ENCODE measurements at places on chromosomes 16 and 17. TPM values are rescaled to one million over a fixed set of nuclear protein-coding genes. Genes with fewer than 3 reads are reported as not detected.
A peak's percentile ranks its signal among the peaks of the same experiment; 100 is the strongest.

Gene ZDHHC1
- 3.8 TPM for total RNA-seq

GRCh38 chr16:51938861-51939260, 608.1 kb downstream of the TOX3 start:
- peak; percentile 55 for ATAC-seq

DNA sequence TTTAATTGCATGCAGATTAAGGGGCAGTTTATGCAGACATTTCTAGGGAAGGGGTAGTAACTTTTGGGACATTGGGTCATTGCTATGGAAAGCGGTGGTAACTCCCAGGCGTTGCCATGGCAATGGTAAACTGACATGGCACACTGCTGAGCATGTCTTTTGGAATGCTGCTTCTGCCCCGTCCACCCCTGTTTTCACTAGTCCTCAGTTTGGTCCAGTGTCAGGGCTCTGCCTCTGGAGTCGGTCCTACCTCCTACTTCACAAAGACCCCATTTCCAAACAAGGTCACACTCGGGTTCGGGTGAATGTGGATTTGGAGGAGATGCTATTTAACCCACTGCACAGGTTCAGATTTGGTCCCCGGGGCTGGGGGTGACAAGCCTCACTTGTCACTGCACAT, 2.9 kb downstream of the IL34 start:
- ATAC-seq: no peak

GRCh38 chr17:71866095-71866494, 254.7 kb upstream of the SOX9 start:
- ATAC-seq: no peak

- ATAC-seq: peak; percentile 93
Measured at GRCh38 chr17:76540381-76541300, 797 bp downstream of the PRCD start.

DNA sequence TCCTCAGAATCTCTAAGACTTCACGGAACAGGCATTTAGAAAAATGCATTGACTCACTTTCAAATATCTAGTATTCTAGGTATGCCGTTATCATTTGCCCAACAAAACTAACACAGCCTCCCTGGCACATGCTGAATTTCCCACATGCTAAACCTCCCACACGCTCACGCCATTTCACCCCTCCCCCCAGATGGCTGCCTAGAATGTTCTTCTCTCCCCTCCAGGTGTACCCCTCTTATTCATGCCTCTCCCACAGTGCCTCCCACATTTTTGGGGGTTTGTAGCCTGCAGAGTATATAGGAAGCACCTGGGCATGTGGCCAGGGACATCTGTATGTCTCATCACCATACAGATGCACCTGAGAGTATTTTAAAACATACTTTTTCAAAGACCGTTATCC, 38.2 kb upstream of the ICAM2 start:
- ATAC-seq: no peak

Gene PYDC1
- not detected for total RNA-seq

DNA sequence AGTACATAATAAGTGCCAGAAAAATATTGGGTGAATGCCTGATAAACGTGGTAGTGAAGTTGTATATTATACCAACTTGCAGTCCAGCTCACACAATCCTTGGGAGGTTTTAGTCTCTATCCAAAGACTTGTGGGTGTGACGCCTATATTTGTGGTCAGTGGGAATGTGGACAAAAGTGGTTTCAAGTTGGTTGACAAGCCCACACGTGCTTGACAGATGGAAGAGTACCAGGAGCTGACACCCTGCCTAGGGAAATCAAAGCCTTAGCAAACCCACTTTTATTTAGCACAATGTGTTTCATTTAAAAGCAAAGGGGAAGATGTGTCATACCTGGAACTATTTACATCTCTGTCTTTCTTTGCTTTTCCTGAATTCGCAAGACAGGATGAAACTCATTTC, 79.0 kb downstream of the CA10 start:
- ATAC-seq: no peak

Gene HSD17B1
- 15.7 TPM for total RNA-seq

DNA sequence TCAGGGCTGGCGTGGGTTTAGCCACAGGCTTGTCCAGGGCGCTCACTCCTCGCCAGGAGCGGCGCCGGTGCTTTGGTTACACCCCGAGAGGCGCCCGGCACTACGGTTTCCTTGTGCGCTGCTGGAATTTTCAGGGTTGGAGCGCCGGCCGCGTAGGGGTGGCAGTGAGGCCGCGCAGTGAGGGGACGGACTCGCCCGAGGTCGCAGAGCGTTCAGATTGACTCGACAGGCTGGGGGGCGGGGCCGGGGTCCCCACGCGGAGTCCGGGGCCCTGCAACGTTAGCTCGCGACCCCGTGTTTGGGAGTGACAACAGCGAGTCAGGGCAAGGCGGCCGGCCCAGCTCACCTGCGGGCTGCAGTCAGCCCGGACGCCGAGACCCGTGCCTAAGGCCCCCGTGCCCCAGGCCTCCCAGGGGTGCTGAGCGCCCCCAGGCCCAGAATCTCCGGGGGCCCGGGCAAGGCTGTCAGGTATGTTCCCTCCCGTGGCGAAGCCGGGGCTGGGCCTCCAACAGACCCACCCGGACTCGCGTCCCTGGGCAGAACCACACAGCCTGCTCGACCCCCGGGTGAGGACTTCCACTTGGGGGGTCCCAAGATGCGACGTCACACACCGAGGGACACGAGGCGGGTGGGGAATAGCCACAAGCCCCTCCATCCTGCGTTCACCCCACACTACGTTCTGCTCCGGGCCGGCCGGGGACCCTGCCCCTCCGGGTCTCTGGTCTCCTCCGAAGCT, 1.3 kb upstream of the ACTG1 start:
- peak; percentile 2 for ATAC-seq

- no peak for ATAC-seq
Measured at GRCh38 chr16:63577891-63578290, 1541.7 kb upstream of the CDH8 start.

DNA sequence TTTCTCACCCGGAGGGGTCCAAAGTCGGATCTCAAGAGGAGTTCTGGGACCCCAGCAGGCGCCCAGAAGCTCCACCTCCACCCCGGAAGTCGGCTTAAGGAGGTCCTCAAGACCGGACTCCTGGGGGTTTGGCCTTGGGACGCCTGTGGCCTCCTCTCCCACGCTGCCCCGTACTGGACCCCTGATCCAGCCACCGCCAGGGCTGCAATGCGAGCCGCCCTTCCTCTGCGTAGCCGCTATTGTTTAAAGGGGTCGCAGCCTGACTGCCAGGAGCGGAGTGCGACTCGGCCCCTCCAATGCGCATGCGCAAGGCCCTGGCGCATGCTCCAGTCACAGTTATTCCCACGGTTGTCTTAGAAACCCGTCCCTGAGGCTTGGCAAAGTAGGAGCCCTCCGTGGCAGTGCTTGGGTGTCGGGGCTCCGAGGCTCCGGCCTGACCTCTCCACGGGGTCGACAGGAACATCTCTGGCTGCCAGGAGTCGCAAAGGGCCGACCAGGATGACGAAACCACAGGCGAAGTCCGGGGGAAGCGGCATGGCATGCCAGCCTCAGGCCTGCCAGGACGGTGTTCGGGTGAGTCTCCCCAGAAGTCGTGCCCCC, 719.0 kb downstream of the KCNJ18 start:
- ATAC-seq: no peak

DNA sequence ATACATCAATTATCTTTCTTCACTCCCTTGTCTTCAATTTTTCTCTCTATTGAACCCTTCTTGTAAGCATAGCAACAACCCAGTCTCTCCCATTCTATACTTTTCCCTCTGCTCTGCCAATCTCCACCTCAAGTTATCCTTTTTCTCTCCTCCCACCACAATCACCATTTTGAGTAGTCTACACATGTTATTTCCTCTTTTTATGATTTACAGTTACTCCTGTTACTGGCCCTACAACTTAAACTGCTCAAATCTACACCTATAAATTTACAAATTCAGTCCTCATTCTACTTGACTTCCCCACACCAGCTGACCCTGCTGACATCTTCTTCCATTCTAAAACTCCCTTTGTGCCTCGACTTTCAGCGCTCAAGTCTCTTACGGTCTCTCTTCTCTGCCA, 84.6 kb downstream of the SPAG9 start:
- no peak for ATAC-seq

DNA sequence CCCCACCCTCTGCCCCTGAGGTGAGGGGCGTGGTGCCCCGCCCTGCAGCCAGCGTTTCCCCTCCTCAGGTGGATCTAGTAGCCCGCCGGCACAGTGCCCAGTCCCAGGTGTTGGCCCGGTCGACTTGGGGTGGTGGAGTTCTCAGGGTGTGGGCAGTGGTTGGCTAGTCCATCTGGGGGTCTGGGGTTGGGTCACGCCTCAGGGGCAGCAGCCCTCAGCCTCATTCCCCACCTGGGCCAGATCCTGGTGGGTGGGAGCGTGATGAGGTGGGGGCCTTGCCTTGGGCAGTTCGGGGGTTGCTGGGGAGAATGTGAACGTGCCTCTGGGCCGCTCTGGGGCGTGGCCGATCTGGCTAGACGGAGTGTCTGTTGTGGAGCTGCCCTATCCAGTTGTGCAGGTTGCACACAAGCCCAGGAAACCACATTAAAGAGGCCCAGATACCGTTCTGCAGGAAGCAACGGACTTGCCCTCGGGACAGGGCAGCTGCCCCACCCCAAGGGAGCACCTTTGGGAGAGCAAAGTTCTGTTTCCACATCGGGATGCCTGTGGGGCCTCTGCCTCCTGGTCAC, 32.0 kb downstream of the GSE1 start:
- peak; percentile 78 for ATAC-seq

DNA sequence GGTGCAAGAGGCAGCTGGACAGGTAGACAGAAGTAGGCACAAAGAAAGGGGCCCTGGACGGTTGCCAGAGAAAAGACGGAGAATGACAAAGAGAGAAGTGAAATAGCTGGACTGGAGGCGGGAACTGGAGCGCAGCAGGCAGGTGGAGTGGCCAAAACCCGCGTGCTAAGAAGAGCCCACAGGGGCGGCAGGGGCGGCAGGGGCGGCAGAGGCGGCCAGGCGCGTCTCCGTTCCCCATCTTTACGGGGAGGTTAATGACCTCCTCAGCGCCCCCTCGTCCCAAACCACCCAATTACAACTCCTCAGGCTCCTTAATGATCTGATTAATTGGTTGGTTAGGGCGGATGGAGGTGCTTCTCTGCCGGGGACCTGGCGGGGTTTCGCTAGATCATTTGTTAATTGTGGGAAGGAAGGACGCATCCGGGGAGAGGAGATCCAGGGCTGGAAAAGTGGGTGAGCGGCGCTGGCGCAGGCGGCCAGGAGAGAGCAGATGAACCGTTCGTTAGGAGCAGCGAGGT, 15.4 kb upstream of the HOXB9 start:
- ATAC-seq: no peak

DNA sequence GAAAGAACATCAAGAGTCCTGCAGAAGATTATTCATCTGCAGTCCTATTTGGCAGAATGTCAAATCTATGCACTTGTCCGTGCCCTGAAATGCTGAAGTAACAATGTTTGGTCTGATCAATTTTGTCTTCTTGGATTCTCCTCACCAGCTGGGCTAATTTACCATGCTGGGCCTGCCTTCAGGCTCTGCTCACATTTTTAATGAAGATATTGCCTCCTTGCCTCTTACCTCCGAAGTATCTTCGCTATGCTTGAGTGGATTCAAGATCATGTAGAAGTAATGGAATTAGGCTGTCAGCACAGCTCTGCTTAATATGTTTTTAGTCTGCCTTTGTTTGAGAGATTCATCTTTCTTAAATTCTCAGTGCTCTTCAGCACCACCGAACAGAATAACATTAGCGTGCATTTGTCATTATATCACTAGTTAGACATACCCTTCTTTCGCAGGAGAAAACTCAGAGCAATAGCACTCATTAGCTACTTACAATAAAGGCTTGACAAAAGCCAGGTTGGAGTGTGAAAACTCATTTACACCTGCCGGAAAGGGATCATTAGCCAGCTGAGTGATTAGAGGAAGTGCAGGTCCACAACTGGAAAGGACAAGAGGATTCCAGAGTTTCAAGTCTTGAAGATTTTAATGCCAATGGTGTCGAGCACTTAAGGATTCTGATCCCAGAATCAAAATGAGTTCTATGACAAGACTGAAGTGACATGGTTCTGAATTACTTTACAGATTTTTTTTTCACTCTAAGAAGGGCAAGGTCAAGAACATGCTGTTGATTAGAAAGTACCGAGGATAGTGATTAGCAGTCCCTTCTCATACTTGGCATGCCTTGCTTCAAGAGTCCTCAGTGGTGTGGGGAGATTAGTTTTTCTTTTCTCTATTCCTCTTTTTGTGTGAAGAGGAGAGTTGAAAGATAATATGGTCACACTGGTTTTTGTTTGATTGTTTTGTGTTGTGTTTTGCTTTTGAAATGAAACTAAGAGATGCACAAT, 405.6 kb upstream of the TOM1L1 start:
- ATAC-seq: no peak

Gene ENO3
- 1.5 TPM for total RNA-seq

Gene CCL15
- 0.68 TPM for total RNA-seq

DNA sequence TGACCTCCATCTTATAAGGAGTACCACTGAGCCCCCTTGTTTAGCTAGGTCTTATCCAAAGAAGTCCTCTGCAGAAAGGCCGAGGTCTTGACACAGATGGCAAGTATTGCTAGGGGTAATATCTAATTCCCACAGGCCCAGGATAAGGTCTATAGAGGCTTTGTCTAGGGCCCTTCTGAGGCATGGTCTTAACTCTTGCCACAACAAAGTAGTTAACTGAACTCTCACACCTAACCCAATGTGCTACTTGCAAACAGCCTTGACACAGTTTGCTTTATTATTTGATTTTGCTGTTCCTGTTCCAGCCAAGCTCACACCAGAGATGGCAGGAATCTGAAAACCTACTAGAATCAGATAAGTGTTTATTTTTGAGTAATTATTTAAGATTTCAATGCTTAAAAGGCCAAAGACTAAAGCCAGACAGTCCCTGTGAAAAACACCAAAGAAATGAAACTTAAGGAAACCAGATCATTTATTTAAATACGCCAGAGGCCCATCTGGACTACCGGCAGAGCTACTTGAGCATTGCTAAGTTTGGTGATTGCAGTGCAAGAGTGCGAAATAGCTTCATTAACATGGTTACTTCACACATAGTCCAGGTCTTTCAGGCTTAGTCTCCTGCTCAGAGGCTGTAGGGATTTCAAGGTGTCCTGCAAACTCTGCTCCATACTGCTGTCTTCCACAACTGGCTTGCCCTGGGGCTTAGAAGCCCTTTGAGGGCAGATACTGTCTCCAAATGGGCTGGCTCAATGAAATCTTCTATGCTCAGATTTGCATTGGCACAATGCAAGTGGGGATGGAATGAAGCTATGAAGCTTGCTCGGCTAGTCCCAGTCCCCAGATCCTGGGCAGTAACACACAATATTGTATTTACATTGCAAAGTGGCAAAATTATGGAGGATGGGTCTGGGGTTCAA, 28.5 kb upstream of the SUPT4H1 start:
- ATAC-seq: no peak

Gene MPO
- not detected for total RNA-seq
